Smooth muscle cell of the pulmonary artery (primary cell): ENCODE measurements at places on chromosomes 3 and 15. TPM values are rescaled to one million over a fixed set of nuclear protein-coding genes. Genes with fewer than 3 reads are reported as not detected.

Gene IL17RD
- 3.4 and 8.3 TPM in 2 replicates for total RNA-seq

Gene EPHB3
- 3.8 and 6.9 TPM in 2 replicates for total RNA-seq

Gene CFAP91
- total RNA-seq, result 0.59 and 0.72 TPM in 2 replicates

Gene CKMT1B
- not detected in 2 replicates for total RNA-seq

Gene IRAK2
- total RNA-seq, result 5.9 and 22.7 TPM in 2 replicates

Gene LDHAL6B
- total RNA-seq, result not detected in 2 replicates

Gene TMIE
- 0.07 and 0.23 TPM in 2 replicates for total RNA-seq

Gene PP2D1
- total RNA-seq, result not detected in 2 replicates

Gene GRIP2
- total RNA-seq, result 0.10 and 0.46 TPM in 2 replicates

Gene SERPINI2
- total RNA-seq, result not detected in 2 replicates

Gene RFX7
- total RNA-seq, result 8.1 and 8.4 TPM in 2 replicates

Gene PIF1
- 5.2 and 6.3 TPM in 2 replicates for total RNA-seq

Gene C15orf39
- 6.3 and 8.6 TPM in 2 replicates for total RNA-seq

Gene MYO5C
- total RNA-seq, result 0.07 and 0.10 TPM in 2 replicates

Gene TRAT1
- total RNA-seq, result not detected in 2 replicates

Gene UMPS
- 21.7 and 22.5 TPM in 2 replicates for total RNA-seq

Gene LZTFL1
- 13.3 and 14.9 TPM in 2 replicates for total RNA-seq

Gene CGNL1
- total RNA-seq, result 5.3 and 8.0 TPM in 2 replicates

Gene CISH
- 0.73 and 1.0 TPM in 2 replicates for total RNA-seq

Gene LSAMP
- 1.0 and 3.2 TPM in 2 replicates for total RNA-seq

Gene MAP6D1
- 2.3 and 3.1 TPM in 2 replicates for total RNA-seq

Gene GRAMD1C
- 2.2 and 4.2 TPM in 2 replicates for total RNA-seq

Gene UACA
- total RNA-seq, result 133 and 231 TPM in 2 replicates

Gene GOLGA6D
- not detected in 2 replicates for total RNA-seq

Gene MORC1
- total RNA-seq, result not detected in 2 replicates

Gene H1-8
- total RNA-seq, result not detected in 2 replicates

Gene EFHB
- total RNA-seq, result 0.63 and 0.72 TPM in 2 replicates

Gene MST1R
- 0.79 and 1.4 TPM in 2 replicates for total RNA-seq

Gene CLDN18
- not detected in 2 replicates for total RNA-seq

Gene IGSF10
- 2.4 and 2.5 TPM in 2 replicates for total RNA-seq

Gene IL17RC
- total RNA-seq, result 22.2 and 32.3 TPM in 2 replicates
